ENCODE measurements at places on chromosomes 12 and 14.
A peak's percentile ranks its signal among the peaks of the same experiment; 100 is the strongest.

- no peak for DNase-seq
Observed at GRCh38 chr14:100285913-100286400, 20.3 kb downstream of the SLC25A29 start.

- DNase-seq = peak; percentile 87
Observed at GRCh38 chr14:103091041-103091882, 3.3 kb upstream of the EXOC3L4 start.

GRCh38 chr12:113744802-113745395, 221.2 kb downstream of the RBM19 start:
- no peak for DNase-seq

GRCh38 chr12:8011331-8011730, 21.2 kb upstream of the FOXJ2 start:
- DNase-seq = no peak

DNA sequence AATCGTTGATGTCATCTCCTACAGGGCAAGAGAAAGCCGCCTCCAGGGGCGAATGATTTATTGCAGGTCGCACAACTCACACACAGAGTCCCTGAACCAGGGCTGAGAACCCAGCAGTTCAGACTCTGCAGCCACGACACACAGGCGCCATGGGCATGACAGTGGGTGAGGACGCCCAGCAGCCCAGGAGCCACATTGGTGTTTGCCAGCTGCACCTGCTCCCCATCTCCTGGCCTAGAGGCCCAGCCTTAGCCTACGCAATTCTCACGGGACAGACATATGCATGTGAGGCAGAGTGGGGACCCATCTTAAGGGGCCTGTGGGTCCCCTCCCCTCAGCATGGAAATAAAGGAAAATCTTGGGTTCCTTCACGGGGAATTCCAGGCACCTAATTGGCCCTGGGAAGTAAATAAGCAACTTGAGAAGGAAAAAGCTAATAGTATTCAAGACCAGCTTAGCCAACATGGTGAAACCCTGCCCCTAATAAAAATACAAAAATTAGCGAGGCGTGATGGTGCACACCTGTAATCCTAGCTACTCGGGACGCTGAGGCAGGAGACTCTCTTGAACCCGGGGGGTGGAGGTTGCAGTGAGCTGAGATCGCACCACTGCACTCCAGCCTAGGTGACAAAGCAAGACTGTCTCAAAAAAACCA, 69.3 kb downstream of the RIMBP2 start:
- DNase-seq = no peak

DNA sequence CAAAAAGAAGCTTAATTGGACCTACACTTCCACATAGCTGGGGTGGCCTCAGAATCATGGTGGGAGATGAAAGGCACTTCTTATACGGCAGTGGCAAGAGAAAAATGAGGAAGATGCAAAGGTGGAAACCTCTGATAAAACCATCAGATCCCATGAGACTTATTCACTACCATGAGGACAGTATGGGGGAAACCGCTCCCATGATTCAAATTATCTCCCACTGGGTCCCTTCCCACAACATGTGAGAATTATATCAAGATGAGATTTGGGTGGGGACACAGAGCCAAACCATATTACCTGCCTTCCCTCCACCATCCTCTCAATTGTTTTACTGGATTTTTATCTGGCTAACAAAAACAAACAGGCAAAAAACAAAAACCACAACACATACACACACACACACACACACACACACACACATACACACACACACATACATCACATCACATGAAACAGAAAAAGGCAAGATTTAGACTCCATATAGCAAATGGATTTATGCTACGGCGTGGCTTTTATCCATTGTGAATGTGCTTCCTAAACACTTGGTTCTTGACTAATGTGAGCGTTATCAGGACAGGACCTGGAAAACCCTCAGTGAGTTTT, 66.7 kb downstream of the ZFP36L1 start:
- DNase-seq = no peak

- peak; percentile 71 for DNase-seq
Observed at GRCh38 chr12:12612358-12612757, 682 bp downstream of the CREBL2 start.

GRCh38 chr14:73452341-73453186, 5.8 kb downstream of the NUMB start:
- no peak for DNase-seq

GRCh38 chr12:22743700-22744099, 118.7 kb downstream of the ETNK1 start:
- no peak for DNase-seq

- no peak for DNase-seq
Observed at GRCh38 chr12:94204499-94205247, 56.3 kb downstream of the PLXNC1 start.

- DNase-seq = no peak
Observed at GRCh38 chr12:54026640-54027441, 1.4 kb upstream of the HOXC6 start.

DNA sequence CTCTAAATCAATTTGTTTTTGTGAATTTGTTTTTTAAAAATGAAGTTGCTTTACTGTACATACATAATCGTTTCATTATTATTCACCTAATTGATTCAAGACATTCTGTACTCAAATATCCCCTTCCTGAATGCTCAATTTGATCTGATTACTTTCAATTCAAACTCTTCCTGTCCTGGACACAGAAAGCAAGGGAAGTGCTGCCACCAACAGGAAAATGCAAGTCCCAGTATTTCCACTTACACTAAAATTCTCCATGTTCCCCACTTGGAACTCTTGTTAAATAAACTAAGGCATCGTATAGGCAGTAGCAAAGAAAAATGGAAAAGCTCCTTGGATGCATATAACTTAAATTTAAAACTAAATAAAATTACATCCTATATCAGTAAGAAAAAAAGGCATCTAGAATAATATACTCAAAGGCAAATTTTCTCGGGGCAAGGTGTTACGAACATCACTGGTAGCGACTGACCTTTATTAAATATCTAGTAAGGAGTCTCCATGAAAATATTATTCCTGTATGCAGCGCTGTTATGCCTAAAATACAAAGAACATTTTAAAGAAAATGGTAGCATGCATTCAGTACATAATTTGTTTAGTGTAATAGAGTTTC, 72.0 kb upstream of the DBX2 start:
- DNase-seq = peak; percentile 10

GRCh38 chr14:76456200-76456599, 80.3 kb downstream of the ESRRB start:
- DNase-seq = peak; percentile 49

DNA sequence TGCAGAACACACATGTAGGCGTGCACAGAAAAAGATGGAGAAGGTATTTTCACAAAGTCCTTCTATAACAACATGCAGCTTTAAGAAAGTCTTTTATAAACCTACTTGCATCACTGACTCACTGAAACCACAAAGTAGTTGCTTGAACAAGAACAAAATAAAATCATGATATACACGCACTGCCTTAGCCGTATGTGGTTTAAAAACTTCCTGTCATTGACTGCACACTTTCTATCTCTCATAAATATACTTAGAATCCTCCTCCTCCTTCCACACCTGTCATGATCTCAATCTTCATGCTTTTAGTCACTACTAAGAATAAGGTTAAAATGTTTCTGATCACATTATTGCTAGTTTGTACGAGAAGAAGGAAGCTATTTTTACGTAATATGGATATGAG, 31.8 kb upstream of the RAD51AP1 start:
- DNase-seq = no peak

DNA sequence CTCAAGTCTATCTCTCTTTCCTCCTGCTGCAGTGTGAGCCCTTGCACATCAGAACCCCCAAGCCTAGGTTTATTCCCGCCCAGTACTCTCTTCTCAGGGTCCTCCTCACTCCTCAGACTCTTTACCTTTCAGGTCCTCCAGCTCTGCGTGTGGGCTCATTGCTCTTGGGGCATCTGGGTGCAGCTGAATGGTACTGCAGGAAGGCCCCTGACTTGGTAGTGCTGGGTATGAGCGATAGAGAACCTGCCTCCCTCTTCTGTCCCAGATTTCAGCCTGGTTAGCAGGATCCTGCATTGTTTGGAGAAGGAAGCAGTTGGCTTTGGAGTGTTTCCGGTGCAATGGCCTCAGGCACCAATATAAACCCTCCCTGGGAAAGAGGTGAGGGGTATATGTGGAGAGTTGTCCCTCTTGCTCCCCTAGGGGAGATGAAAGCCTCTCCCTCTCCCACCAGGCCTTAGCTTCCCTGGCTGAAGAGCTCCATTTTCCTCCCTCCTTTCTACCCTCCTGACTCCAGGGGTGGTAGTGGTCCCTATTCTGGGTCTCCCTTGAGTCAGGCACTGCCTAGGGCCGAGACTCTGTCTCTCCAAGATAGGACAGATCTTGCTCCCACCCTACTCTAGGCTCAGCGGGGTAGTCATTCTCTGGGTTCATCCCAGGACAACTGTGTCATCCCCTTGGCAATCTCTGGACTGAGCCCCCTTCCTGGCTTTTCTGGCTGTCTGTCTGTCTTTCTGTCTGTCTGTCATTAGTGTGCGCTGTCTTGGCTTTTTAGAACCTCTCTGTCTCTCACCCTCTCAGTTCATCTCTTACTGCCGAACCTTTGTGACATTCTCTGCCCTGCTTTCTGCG, 3.8 kb downstream of the LRP1 start:
- DNase-seq = no peak

DNA sequence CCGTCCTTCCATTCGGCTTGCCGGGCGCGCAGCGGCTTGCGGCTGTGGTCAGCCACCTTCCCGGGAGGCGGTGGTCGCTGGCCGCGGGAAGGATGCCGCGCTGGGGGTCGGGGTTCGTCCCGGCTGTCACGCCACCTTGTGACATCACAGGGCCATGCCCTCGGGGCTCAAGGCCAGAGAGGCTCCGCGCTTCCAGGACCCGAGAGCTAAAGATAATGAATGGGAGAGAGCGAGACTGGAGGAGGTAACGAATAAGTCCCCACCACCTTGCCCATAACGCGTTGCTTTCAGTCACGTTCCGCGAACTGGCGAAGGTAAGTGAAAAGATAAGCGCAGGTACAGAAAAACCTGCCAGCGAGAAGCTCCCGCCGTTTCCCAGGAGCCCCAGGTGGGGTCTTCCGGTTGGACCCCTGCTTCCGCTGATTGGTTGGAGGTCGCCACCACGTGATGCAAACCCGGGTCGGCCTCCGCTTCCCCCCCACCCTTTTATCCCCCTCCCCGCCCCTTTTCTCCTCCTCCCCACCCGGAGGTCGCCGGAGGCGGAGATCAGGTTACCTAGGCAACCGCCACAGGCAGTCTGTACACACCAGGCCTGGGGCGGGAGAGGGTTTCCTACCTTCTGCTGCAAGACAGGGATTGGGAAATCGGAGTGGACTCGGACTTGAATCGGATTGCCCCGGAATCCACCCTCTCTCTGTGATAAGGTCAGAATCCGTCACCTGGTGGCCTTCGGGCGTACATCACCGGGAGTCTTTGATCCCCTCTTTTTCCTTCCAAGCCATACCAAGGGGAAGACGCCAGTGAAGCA, at the start of gene LRRC9:
LRRC9 (plus strand) TSS at position 575 of the 808 bp plus-strand sequence.
- peak; percentile 68 for DNase-seq

GRCh38 chr12:21718403-21718802, 56.1 kb downstream of the KCNJ8 start:
- no peak for DNase-seq

GRCh38 chr14:73325630-73326299, 88.5 kb downstream of the PAPLN start:
- DNase-seq = no peak

DNA sequence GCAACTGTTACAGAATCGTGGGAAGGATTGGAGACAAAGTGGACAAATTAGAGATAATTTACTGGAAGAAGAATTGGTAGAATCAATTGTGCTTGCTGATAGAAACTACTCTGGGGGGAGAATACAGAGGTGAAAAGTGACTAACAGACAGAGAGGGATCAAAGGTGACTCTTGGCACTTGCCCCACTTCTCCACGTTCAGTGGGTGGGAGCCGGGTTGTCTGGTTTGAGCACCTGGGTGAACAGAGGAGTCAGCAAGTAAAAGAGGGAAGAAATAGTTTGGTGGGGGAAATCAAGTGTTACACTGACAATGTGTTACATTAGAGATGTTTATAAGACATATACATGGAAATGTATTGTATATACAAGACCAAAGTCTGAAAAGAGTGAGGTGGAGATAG, 69.1 kb downstream of the PPP2R5E start:
- DNase-seq = no peak

GRCh38 chr12:12590961-12591360, 20.7 kb upstream of the CREBL2 start:
- no peak for DNase-seq

GRCh38 chr12:71703206-71703605, 17.3 kb downstream of the TMEM19 start:
- DNase-seq = no peak

DNA sequence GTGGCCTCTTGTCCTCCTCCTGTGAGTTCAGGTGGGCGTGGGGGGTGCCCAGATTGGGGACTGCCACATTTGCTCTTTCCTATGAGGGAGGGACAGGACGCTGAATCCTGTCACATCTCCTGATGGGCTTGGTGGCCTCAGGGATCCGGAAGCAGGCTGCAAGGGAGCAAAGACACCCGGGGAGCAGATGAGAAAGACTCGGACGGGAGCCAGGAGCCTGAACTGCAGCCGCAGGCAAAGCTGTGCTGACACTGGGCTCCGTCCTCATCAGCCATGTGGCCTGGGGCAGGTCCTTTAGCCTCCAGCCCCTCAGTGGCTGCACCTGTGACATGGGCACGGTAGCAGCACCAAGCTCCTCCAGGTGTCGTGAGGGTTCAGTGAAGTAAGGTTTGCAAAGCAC, 40.8 kb upstream of the RFLNA start:
- no peak for DNase-seq

GRCh38 chr12:118377884-118378470, 1.6 kb downstream of the SUDS3 start:
- DNase-seq = peak; percentile 49

- peak; percentile 36 for DNase-seq
Observed at GRCh38 chr12:13233830-13234641, 37.5 kb downstream of the EMP1 start.

GRCh38 chr14:50010752-50011151, 105.6 kb downstream of the VCPKMT start:
- no peak for DNase-seq

GRCh38 chr12:26853303-26854030, 20.5 kb upstream of the ITPR2 start:
- peak; percentile 56 for DNase-seq

- no peak for DNase-seq
Observed at GRCh38 chr14:82449926-82450468, 916.3 kb upstream of the SEL1L start.

- DNase-seq = no peak
Observed at GRCh38 chr14:78282437-78282836, 112.3 kb downstream of the NRXN3 start.

DNA sequence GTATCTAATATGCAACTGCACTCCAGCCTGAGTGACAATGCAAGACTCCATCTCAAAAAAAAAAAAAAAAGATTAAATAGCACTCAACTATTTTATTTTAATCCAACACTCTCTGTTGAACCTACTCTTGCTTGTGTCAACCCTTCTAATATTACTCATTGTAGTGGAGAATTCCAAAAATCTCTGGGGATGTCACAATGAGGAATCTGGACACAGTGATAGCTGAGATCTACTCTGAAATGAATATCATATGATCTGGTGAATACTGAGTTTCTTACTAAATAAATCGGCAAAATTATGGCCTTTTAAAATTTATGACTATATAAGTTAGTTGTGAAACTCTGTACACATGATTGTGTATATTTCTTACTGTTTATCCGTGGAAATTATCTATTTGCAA, 418.2 kb downstream of the BCAT1 start:
- DNase-seq = no peak
